NCI-H1105 treated with DMSO at 0.1 percent for 48 hours (cell line): ENCODE measurements at places on chromosomes 5 and 9.

DNA sequence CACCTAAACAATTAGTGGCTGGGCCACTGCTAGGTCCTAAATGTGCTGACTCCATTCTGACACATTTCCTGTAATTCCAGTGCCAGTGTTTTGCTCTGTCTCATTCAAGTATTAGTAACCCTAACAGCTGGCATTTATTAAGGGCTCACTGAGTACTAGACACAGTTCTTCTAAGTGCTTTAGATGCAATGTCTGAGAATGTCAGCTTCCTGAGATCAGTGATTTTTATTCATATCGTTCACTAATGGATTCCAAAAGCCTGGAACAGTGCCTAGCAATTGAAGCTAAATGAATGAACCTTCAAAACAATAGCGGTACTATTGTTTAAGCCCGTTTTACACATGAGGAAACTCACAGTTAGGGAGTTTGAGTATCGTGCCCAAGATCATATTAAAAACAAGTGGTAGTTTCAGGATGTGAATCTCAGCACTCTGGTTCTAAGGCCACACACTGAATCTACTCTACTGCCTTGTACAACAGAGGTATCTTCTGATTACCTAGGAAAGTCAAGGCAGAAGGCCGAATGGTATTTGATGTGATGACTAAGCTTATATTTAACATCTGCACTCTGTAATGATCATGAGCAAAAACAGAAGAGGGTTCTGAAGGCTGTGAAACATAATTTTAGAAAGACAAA is 304.0 kb downstream of the PJA2 start:
- peak; percentile 18 for DNase-seq

GRCh38 chr5:12959713-12960112 is 984.8 kb downstream of the DNAH5 start:
- no peak for DNase-seq

DNA sequence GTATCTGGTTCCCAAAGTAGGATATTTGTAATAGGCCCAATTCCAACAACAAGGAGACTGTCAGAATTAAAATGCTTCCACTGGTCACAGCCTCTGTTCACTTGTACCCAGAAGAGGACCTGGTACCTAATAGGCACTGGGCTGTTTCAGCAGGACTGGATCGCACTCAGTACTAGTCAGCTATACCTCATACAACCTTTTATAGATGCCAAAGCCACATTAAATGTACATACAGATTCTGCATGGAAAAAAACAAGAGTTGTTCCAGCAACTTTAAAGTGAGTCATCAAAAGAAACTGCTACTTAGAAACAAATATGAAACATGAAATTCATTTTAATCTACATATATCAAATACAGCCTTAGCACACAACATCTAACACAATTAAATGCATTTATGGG is 87.5 kb downstream of the GPR21 start:
- DNase-seq: no peak

DNA sequence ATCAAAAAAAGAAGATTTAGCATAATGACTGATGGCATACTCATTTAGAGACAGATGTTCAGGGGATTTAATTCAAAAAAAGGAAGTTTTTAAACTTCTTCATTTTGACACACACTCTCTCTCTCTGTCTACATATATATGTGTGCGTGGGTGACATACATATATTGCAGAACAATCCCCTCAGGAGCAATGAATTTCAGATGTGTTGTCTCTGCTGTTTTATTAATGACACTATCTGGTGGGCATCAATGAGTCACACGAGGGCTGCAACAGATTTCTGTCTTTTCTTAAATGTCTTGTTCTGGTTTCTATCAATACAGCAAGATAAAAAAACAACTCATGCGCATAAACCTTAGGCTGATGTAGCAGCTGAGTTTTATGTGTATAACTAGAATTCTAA is 123.5 kb upstream of the SLCO6A1 start:
- no peak for DNase-seq

- DNase-seq: no peak
Observed at GRCh38 chr9:121353241-121354061, 16.6 kb downstream of the STOM start.

DNA sequence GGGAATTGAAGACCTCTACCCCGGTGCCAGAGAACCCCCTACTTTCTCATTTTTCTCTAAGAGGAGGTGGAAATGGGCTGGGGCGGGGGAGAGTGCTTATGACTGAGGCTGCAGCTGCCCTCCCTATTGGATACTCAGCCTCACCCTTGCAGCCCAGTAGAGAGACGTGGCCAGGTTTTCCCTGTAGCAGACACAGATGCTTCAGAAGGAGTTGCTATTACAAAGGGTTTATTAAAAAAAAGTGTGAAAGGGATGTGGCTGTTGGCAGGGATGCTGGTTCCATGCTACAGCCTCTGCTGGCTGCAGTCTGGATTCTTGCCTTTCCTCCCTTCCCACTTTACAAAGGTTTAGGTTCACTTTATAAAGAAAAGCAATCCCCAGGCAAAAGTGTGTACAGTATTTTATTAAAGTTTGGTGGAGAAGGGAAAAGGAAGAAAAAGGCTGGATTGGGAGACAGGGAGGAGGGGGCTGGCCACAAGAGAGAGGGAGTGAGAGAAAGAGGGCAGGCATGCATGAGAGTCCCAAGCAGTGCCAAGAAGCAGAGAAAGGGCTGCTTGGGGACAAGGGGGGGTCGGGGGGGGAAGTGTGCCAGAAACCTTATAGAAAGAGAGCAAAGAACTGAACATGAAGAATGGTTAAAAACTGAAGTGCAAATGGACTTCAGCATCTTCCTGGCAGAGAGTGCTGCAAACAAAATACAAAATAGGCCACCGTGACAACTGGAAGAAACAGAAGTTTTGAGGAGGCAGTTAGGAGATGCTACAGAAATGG is 29.5 kb upstream of the NFIB start:
- no peak for DNase-seq

DNA sequence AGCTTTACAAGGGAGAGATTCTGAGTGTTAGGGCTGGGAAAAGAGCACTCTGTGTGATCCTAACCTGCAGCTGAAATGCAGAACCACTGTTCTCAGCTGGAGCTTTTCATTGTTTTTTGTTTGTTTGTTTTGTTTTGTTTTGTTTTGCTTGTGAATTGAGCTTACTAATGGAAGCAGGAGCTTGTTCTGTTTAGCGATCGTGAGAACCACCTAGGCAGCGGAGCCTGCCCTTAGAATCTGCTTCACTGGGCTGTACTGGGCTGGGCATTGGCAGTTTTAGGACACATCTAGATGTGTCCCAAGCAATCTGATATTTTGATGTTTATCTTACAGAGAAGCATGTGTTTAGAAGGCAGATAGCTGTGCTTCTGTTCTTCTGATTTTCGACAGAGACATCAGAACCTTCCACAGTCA is 14.3 kb downstream of the SYK start:
- no peak for DNase-seq

DNA sequence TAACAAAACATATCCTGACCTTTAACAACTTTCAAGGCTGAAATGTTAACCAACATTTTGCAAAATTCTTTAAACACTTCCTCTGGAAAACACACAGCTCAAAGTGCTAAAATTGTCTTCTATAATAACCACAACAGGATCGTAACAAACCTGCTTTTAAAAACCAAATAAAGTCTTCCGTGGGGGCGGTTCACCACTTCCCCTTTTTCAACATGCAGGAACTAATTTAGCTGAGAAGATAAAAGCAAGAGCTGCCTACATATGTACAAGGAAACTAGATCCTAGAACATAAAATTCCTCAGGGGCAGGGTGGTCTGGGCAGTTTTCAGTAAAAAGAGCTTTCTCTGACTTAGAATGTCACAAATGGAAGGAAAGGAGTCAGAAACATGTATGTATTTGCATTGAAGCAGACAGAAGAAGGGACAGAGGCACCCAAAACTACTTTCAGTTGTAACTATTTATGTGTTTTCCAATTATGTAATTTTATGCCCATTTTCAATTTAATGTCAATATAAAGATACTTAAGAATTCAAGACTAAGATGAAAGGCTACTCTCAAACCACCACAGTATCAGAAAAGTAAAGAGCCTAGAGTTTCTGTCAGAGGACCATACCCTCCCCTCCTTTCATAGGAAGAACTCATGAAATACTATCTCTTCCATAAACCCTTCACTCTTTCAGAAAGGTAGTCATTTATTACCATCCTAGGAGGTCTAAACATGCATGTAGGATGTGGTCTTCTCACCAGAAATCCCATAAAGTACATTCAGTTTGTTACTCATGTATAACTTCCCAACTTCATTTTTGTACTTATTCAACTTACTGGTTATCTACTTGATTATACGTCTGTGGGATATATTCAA is 185.9 kb upstream of the RASA1 start:
- DNase-seq: no peak

GRCh38 chr9:87479801-87480201 is 17.9 kb upstream of the DAPK1 start:
- DNase-seq: no peak

DNA sequence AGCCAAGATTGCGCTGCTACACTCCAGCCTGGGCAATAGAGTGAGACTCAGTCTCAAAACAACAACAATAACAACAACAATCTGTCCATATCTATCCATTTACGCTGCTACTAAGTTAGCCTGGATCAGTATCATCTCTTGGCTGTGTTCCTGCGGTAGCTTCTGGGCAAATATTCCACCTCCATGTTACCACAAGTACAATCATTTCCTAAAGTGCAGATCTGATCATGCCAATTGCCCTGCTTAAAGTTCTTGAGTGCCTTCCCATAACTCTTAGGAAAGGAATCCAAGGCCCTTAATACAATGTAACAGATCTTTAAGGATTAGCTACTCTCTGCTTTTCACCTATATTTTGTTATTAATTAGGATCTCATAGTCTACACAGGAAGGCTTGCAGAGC is 15.4 kb upstream of the PPP2R2B start:
- DNase-seq: no peak

GRCh38 chr5:52994266-52994665 is 5.1 kb downstream of the ITGA2 start:
- DNase-seq: no peak

DNA sequence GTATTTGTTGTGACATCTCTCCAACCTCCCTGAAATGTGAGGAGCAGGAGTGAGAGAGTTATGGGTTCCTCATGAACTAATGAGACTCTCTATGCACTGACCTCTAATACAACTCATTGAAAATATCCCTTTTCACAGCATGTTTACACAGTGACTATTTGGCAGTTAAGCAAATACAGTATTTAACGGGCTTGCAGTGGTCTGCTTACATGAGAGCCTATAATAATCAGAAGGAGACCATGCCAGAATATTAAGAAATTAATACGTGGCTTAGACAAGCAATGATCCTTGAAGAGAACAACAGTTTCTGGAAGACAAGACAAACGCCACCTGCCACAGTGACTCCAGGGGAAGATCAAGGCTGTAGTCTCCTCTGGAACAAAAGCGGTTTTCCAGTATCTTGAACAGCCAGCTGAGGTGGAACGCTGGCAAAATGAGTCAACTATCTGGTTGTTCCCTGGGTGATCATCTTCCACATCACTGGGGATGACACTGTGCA is 424.5 kb downstream of the DMAC1 start:
- peak; percentile 86 for DNase-seq

DNA sequence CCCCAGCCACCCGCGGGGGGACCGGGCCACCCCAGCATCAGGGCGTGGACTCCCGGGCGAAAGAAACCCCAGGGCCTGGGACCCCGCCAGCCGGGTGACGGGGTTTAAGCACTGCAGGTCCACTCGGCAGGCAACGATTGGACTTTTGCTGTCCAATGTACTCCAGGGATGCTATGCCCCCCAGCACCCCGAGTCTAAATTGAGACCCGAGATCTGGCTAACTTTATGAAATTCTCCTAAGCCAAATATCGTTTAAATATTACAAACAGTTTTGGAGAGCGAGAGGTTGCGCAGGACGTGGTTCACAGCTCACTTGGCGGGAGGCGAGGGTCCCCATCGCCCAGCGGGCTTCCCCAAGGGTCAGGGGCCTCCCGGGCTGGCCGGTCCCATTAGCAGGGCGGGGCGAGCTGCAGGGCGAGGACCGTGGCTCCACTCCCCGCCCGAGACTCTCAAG is 384 bp upstream of the MRPS2 start:
- DNase-seq: peak; percentile 40

GRCh38 chr9:91424403-91425176 is 958 bp upstream of the NFIL3 start:
- peak; percentile 64 for DNase-seq

GRCh38 chr5:169204788-169205400 is 96.0 kb downstream of the SLIT3 start:
- no peak for DNase-seq

GRCh38 chr5:125113328-125113727 is 366.9 kb upstream of the ZNF608 start:
- DNase-seq: no peak

- DNase-seq: peak; percentile 55
Observed at GRCh38 chr9:73183917-73184861, 32.5 kb downstream of the ANXA1 start.

GRCh38 chr9:128099231-128099931 is 28.1 kb downstream of the PTGES2 start:
- DNase-seq: no peak

- DNase-seq: no peak
Observed at GRCh38 chr9:132020820-132021510, 58.7 kb downstream of the MED27 start.

- DNase-seq: peak; percentile 69
Observed at GRCh38 chr5:68369023-68369359, 153.4 kb downstream of the PIK3R1 start.

DNA sequence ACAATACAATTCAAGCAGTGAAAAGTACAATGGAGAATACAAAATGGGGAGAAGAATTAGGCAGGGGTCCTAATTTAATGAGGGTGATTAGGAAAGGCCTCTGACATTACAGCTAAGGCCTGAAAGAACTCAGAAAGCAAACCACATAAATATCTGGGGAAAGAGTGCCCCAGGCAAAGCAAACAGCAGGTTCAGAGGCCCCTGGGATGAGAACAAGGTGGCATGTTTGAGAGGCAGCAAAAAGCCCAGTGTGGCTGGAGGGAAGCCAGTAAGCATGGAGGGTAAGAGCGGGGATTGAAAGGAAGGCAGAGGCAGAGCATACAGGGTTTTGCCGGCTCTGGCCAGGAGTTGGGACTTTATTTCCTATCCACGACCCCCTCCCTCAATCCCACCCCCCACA is 33.4 kb upstream of the VDAC1 start:
- DNase-seq: no peak

GRCh38 chr9:126861707-126862103 is 1.3 kb downstream of the ZBTB34 start:
- no peak for DNase-seq

DNA sequence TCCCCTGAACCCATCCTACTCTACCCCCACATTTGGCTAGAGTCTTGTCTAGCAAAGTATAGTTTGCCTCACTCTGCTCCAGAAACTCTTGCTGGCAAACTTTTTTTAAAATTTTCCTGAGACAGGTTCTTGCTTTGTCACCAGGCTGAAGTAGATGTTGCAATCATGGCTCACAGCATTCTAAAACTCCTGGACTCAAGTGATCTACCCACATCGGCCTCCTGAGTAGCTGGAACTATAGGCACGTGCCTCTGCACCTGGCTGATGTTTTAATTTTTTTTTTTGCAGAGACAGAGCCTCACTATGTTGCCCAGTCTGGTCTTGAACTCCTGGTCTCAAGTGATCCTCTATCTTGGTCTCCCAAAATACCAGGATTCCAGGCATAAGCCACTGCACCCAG is 175.8 kb upstream of the FBXL17 start:
- no peak for DNase-seq
